ENCODE measurements at places on chromosomes 4 and X.

- DNase-seq, result no peak
Observed at GRCh38 chr4:165207016-165207430, 338 bp upstream of the KLHL2 start.

DNA sequence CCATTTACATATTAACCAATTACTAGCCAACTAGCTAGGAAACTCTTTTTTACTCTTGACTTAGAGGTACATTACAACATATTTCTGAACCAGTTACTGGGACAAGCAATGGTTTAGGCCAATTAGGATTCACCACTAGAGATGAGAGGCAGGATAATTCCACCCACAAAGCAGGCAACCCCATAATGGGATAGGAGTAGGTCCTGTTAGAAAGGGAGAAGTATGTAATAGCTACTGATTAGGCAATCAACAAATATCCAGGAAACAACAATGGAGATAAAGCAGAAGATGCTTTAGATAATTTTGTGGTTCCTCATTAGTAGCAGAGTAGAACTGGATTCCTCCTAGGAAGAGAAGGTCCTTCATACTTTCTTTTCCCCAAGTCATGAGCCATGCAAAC, 173.8 kb upstream of the GLRA2 start:
- DNase-seq, result no peak

GRCh38 chr4:31467781-31468180, 747.6 kb downstream of the PCDH7 start:
- no peak for DNase-seq

DNA sequence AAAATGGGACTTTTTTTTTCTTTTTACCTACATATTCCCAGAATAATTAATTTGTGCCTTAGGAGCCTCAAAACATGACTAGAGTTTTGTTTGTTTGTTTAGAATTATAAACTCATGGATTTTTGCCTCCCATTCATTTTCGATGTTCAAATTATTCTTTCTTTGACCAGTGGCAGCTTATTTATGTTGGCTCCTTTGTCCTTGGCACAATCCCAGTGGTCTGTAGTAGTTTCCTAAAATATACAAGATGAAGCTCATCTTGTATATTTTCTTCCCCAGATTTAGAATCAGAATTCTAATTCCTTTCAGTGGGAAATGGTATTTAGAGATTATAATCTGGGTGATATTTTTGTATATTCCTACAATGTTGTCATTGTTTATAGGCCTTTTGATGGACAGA, 27.2 kb downstream of the DCK start:
- no peak for DNase-seq

- DNase-seq, result no peak
Observed at GRCh38 chr4:89788206-89789072, 48.5 kb downstream of the SNCA start.

GRCh38 chr4:175947117-175947722, 118.4 kb upstream of the WDR17 start:
- peak; percentile 43 for DNase-seq

DNA sequence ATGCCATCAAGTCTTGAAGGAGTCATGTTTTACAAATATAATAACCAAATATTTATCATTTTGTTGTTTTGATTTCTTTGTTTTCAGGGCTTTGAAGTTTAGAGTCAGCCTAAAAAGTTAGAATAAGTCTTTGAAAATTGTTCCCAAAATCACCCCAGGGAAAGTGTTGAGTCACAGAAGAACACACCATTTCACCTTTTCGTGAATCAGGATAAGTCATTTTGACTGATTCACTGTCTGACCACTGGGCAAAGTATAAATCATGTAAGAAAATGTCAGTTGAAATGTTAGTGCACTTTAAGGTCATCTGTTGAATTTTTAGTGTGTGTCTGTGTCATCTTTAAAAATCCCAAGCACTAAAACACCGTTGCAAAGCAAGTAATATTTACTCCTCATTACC, 1320.1 kb downstream of the RPA4 start:
- DNase-seq, result no peak

GRCh38 chrX:153624196-153625091, 22.6 kb upstream of the DUSP9 start:
- DNase-seq, result no peak

DNA sequence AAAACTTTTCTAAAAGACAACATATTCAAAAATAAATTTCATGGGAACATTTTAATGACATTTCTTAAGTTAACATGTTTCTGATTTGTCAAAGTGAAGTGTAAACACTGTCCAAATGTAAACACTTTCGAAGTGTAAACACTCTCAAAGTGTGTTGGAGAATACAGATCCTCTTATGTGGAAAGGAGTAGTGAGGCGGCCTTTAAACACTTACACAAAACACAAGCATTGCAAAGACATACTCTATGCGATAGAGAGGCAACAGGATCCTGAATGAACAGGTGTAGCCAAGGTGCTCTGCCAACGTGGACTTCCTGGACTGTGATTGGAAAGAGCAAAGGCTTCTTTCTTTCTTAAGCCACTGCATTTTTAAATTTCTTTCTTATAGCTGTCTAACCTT, 62.7 kb upstream of the PGM2 start:
- DNase-seq, result no peak

DNA sequence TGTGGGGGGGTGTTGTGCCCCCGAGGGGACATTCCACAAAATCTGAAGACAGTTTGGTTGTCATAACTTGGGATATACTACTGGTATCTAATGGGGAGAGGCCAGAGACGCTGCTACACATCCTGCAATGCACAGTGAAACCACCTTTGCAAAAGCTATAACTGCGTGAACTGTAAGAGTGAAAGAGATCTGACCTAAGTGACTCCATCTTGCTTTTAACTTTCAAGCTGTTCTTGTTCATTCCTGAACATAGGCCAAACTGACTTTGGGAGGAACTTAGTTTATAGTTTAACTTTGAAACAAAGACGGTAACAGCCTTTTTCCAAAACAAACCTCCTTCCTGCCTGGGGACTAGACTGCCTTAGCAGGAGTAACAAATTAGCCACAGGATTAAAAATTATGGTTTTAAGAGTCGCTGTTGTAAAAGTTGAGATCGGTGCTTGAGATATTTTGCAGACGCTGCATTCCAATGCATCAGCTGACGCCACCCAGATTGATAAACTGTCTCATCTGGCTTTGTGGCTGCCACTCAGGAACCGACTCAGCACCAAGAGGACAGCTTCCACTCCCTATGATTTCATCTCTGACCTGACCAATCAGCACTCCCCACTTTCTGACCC, 70.9 kb downstream of the ATXN3L start:
- peak; percentile 18 for DNase-seq

GRCh38 chrX:31219174-31219573, 147.3 kb upstream of the FTHL17 start:
- DNase-seq, result no peak

DNA sequence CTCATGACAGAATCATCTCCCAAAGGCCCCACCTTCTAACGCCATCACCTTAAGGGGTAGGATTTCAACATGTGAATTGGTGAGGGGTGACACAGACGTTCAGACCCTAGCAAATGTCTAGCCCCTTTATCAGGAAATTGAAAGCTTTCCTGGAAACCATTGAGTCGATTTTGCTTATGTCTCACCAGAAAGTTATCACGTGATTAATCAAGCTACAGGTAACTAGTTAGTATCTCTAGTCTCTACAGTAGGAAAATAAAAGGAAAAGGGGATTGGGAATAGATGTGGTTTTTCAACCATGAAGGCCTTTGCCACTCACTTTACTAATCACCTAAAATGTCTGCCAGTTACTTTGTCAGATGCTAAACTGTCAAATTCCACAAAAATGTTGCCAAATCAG, 1133.0 kb downstream of the PDHA2 start:
- no peak for DNase-seq
